ENCODE measurements at places on chromosomes 5 and 9.

- no peak for DNase-seq
These were observed 236.3 kb downstream of the NSG2 start for GRCh38 chr5:174281855-174282254.

GRCh38 chr9:117722108-117722761 lies 18.0 kb downstream of the TLR4 start:
- DNase-seq = no peak

DNA sequence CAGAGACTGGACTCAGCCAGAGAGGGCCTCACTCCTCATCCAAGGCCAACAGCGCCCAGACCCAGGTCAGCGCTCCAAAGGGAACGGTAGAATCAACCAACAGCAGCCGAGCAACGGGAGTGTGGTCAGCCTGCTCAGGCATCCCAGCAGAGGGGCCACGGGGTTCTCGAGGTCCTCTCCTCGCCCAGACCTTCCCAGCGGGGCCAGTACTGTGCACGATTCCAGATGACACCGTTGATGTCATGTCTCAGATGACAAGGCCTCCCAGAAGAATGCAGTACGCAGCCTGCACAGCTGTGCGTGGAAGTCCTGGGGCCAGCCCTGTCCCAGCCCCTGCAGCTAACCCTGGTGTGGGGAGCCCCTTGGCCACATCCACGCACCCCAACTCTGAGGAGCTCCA lies 141.0 kb upstream of the PPP1R26 start:
- DNase-seq = no peak

DNA sequence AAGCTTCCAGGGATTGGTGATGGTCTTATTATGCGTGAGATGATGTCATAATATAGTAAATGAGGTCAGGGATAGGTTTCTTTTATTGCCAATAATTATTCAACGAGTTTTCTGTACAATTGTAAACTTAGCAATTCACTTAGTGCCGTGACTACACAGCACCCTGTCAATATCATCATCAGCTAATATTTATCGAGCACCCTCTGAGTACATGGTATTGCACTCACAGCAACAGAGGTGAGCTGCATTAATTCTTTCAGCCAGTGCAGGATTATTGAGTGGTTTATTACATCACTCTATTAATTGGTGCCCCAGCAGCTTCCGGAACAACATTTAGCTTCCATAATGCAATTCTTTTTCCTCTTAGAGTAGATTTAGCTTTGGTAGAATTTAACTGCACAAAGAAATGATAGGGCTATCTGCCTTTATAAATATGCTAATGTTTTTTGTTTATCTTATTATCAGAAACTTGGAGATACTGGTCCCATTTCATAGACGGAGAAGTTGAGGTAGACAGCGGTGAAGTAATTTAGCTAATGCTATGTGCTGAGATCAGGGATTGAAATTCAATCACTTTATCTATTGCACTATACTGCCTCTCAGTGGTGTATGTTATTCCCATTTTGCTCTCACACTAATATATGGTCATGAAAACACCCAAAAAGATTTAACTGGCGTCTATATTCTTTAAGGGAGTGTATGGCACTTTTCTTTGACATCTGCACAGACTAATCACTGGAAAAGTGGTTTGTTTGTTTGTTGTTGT lies 726.1 kb upstream of the WWC1 start:
- DNase-seq = no peak

GRCh38 chr9:98852961-98853360 lies 45.5 kb downstream of the GALNT12 start:
- no peak for DNase-seq

DNA sequence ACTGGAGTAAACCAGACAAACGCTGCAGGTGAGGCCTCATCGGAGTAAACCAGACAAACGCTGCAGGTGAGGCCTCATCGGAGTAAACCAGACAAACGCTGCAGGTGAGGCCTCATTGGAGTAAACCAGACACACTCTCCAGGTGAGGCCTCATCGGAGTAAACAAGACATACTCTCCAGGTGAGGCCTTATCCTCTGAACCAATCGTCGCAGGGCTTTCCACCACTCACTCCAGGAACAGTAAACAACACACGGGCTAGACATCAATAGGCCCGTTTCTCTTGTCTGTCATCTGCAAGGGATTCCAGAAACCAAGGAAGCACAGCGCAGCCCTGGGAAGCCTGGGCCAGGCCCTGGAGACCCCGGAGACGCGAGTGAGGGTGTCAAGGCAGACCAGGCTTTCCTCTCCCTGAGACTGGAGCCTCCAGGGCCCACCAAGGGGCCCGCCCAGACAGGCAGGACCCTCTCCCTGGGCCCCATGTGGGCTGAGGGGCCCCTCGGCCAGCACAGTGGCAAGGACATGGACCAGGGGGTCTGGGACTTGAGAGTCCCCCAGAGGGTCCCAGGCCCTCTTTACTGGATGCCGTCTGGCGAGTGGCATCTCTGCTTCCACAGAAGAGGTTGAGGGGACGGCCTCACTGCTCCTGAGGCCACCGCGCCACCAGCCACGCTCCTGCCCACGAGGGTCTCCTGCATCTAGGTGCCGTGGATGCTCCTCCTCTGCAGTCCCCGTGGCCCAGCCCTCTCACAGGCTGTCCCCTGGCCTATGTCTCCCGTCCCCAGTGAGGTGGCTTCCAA lies 26.4 kb upstream of the NSMF start:
- no peak for DNase-seq

DNA sequence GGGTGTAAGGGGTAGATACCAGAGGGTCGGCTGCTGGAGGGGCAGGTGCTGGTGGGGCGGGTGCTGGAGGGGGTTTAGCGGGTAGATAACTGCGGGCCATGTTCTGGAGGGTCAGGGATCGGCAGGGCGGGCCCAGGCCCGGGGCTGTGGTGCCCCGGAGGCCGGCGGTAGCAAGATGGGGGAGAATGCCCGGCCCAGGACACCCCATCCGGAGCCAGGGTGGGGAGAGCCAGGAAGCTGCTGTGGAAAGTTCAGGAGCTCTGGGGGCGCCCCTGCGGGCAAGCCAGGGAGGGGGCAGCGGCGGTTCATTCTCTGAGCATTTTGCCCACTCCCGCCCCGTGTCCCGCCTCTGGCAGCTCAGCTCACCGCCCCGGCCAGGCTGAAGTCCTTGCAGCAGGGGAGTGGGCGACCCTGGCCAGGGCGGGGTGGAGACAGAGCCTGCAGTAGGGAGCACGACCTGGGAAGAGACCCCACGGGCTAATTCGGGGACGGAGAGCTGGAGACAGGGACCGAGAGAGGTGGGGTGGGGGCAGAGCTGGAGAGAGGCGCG lies 538 bp downstream of the PRRT1B start:
- no peak for DNase-seq

- no peak for DNase-seq
These were observed 13.9 kb downstream of the LHFPL2 start for GRCh38 chr5:78634634-78635033.

DNA sequence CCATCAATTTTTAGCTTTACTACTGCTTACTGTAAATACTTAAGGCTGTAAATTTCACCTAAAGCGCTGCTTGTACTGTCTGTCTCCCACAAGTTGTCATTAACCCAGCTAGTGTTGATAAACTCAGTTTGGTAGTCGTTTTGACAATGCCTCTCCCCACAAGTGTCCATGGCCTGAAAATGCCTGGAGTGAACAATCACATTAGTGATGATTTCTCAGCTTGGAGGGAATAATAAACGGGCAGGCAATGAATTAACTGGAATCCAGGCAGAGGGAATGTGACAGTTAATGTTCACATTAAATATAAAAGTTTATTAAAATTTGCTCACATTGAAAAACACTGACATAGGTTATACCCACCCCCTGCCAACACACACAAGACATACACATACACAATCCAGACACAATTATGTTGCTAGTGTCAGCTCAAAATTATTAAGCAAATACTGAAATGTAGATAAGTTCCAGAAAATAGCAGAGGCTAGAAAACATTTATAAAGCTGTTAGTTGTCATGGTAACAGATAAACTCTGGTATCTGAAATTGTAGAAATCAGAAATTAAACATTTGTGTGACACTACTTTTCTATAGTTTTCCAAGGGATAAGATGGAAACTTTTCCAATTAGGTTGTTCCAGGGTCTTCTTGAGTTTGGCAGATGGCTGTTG lies 341.9 kb downstream of the DIRAS2 start:
- no peak for DNase-seq

DNA sequence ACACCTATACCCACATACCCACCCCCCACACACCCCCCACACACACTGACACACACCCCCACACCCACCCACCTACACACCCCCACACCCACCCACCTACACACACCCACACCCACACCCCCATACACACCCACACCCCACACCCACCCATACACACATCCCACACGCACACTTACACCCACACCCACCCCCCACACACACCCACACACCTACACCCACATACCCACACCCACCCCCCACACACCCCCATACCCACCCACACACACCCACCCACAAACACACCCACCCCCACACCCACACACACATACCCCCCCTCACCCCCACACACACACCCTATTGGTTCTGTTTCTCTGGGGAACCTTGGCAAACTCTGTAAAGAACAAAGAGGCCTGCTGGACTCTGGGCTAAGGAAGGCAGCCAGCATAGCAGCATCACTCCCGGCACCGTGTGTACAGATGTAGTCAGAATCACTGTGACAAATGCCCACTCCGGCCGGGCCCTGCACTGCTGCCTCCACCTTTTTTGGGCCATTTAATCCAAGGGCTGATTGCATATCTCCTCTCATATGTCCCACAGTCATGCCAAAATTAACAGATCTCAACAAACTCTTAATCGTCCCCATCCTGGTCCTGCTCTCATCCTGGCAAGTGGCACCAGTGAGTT lies 42.3 kb downstream of the COL23A1 start:
- DNase-seq = no peak

DNA sequence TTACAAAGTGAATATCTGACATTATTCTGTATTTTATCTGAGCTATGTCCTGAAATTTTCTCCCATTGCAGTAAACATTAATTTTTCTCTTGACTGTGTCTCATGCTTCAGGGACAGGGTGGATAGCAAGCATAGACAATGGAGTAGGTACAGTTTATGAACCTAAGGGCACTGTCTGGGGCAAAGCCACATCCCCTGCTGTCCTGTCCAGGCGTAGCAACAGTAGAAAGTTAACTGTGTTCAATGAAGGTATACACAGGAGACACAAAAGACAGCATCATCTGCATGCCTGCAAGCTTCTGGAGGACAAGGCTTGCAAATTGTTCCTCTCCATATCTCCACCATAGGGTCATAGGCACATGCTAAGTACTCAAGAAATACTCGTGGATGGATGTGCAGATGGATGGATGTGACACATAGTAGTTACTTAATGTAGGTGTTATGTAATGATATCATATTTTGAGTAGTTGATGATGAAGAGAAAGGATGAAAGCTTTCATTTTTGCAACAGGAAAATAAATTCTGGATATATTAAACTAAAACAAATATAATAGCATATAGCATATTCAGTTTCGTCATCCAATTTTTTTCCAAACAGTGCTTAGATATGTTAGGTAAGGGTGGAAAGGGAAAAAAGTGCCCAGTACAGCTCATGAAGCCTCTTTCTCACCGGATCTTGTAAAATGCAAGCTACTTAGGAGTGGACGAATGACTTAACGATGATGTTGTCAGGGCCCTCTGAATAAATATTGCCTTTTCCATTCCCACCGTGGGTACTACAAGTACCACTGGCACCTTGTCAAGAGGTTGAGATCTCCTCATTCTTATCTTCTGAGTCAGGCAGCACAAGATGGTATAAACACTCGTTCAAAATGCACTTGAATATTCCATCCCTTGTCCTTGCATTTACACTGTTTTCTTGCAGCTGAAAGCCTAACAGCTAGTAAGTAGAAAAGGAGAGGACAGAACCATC lies 19.9 kb upstream of the ZSWIM6 start:
- DNase-seq = no peak

GRCh38 chr5:121899346-121899745 lies 47.7 kb downstream of the FTMT start:
- DNase-seq = no peak

DNA sequence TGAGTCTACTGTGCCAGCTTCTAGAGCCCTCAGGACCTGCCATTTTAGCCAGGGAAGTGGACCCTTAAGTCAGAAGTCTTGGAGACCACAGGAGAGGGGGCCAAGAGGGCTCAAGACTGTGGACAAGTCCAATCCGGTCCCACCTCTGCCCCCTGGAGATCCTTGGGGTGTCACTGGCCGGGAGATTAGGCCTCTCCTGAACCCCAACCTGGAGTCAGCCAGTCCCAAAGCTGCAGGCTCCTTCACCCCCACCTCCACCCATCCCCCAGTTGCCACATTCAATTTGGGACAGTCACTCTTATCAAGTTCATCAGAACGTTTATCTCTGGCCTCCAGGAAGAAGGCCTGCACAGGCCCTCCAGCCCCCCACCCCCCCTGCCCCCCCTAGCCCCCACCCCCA lies 290 bp downstream of the SLC23A1 start:
- no peak for DNase-seq

DNA sequence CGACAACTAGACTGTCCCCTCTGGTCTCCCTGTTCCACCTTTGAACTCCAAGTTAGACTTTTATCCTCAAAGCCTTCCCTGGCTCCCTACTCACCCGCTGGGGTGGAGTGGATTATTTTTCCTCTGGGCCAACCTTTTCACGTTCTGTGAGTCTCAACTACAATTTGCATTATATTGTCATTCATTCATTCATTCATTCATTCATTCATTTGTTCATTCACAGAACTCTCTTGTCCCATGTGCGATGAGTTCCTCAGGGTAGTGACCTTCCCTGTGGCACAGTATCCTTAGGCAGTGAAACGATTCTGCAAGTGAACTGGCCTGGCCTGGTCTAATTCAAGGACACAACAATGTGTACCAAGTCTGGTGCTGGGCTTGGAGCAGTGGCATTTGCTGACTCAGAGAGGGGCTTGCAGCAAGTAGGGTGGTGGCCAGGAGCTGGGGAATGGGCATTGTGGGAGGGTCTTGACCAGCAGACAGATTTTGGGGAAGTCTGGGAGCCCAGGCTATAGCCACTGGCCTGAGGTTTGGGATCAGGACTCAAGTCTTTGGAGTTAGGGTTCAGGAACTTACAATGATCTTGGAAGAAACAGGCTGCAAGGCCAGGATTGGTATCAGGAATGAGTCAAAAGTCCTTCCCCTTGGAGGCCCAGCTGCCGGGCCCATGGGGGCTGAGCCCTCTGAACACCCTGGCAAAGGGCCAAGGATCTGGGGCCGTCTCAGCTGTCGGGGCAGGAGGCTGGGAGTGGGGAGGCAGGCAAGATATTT lies 37.2 kb upstream of the COL15A1 start:
- no peak for DNase-seq

- DNase-seq = no peak
These were observed 277.7 kb upstream of the PTGER4 start for GRCh38 chr5:40402007-40402364.

DNA sequence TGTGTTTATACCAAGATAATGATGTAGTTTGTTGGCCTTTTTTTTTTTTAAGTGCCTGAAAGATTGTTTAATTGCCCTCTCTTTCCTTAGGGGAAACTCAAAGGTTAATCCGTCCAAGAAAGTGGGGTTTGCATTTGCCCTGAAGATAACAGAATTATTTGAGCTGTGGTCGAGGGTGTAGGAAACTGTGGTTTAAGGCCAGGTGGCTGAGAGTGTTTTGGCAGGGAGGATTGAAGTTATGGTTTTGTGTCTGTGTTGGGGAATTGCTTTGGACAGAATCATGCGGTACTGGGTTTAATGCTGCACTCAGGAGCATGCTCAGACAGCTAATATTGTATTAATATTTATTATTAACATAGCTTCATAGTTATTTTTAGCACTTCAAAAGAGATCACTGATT lies 509.8 kb downstream of the EBF1 start:
- no peak for DNase-seq

- DNase-seq = no peak
These were observed 10.2 kb upstream of the GPR150 start for GRCh38 chr5:95609711-95610110.
